ENCODE measurements at places on chromosomes 6 and 20.
A peak's percentile ranks its signal among the peaks of the same experiment; 100 is the strongest.

DNA sequence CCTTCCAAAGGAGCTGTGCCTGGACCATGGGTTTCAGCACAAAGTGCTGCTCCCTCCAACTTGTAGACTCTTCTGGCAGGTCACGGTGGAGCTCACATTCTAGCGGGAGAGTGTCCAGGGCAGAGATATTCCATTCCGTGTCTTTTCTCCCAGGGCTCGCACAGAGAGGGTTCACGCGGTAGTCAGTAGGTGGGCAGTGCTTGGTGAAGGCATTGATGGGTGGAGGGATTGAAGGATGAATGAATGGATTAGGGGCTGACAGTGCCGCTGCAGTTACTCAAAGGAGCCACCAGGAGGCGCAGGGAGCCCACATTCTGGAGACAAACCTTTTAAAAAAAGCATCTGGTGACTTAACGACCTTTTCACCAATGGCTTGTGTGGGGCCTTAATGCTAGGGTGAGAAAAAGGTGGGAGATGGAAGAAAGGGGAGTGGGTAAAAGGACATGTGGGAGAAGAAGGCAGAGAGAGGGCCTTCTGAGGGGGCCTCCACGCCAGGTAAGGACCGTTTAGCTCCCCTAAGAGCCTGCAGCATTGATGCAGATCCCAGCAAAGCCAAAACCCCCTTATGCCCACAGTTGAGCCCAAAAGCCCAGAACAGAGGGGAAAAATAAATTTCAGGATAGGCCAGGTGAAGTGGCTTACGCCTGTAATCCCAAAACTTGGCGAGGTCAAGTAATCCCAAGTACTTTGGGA is 17.5 kb upstream of the FAM110A start:
- peak; percentile 88 for DNase-seq

DNA sequence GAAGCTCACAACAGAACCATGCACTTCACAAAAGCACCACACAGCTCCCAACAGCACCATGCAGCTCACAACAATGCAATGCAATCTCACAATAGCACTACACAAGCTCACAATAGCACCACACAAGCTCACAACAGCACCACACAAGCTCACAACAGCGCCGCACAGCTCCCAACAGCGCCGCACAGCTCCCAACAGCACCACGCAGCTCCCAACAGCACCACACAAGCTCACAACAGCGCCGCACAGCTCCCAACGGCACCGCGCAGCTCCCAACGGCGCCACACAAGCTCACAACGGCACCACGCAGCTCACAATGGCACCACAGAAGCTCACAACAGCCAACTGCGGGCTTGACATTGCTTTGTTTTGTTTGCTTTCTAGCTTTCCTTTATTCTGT is 198.1 kb downstream of the DLL1 start:
- DNase-seq, result no peak

DNA sequence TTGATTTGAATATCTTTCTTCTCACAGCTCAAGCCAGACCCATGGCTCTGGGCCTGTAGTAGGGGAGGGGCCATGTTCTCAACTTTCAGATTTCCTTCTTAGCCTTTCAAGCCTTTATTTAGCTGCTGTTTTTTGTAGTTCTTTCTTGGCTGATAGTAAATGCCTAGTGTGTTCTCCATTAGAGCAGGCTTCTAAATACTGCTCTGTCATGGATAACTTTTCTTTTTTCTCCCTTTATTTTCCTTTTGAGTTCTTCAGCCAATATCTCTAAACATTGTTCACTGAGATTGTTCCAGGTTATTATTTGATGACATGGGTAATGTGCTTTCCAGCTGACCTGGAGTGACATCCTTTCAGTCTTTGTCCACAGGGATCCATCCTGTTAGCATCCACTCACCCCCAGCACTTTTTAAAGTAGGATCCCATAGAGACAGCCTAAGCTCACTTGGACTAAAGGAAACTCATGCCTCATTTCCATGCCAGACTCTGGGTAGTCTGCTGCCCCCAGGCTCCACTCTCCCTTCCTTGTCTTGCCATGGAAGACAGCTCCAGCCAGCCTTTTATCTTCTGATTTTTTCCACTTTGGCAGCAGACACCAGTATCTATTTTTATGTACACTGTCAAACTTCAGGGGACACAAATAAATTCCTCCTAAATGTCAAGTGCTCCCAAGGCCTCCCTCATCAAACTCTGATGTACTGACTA is 645.6 kb downstream of the RNF144B start:
- no peak for DNase-seq

DNA sequence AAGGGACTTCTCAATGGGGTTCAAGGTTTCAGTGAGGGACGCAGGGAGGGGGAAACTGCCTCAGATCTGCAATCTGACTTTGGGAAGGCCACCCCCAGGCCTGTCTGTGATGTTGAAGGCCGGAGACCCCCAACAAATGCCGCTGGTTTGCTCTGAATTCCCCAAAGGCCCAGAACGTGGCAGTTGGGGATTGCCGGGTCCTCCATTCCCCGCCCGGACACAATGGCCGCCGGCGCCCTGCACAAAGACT is 326 bp upstream of the BCL2L1 start:
- peak; percentile 78 for DNase-seq

DNA sequence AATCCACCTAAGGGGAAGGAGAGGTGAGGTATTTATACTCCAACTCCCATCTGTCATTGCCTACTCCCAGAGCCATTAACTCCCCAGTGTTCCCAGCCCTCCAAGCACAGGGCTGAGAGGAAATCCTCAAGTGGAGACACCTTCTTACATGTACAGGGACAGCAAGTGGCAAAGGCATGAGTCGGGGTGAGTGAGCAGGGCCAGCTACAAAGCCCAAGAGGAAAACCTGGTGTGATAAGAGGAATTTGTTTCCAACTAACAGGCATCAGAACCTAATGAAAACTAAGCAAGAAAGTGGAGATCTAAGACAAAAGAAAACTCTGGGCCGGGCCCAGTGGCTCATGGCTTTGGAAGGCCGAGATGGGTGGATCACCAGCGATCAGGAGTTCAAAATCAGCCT is 70.0 kb upstream of the SRSF6 start:
- DNase-seq, result no peak

- no peak for DNase-seq
These were observed 33.9 kb downstream of the STXBP5 start for GRCh38 chr6:147238164-147238563.
